ENCODE measurements at places on chromosomes 1 and 21.

GRCh38 chr1:11339346-11340232, 66.6 kb downstream of the UBIAD1 start:
- no peak for DNase-seq

DNA sequence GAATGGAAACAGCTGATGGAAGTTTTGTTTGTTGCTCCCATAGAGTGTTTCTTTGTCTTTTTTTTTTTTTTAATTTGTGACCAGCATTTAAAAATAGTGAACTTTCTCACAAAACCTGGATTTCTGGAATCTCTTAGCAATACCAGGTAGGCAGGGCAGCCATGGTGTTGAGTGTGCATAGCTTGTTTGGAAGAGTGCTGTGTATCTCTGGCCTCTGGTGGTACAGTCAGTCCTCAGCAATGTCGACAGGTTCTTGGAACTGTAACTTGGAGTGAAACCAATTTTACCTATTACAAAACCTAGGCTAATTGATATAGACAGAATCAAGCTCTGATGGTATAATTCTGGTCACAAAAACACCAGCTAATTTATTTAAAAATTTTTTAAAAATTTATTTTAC, 6.7 kb downstream of the AADACL3 start:
- no peak for DNase-seq

DNA sequence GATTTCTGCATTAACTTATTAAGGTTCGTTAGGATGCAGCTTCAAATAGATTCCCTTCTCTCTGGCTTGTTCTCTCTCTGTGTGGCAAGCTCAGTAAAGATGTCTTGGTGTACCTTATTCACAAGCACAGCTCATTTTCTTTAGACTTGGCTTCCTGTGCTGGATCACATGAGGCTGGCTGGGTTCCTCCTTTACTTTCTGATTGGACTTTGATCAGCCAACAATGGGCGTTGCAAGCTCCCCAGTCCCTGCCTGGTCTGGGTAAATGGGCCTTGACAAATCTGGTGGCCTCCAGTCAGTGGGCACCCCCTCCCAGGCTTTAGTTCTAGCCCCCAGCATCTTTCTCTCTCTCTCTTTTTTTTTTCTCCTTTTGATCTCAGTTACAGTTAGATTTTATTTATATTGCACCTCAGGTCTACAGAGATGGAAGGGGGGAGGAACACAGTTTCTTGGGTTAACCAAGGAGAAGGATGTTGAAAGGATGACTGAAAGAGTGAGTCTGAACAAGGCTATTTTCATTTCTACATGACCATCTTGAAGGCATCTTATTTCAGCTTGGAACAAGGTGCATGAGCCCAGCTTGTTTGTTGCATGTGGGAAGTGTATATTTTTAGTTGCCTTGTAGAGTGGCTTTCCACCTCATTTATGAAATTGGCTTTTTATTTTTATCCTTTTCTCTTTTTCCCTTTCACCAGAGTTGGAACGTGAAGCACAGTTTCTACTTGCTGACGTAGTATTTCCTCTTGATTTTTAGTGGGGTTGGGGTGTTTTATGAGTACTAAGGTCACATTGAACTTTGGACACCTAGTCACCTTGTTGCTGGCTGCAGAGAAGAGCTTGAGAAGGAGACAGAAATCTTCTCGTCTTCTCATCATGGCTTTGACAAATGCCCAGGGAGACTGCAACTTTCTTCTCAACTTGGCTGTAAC, 77.1 kb downstream of the PBX1 start:
- DNase-seq: no peak

DNA sequence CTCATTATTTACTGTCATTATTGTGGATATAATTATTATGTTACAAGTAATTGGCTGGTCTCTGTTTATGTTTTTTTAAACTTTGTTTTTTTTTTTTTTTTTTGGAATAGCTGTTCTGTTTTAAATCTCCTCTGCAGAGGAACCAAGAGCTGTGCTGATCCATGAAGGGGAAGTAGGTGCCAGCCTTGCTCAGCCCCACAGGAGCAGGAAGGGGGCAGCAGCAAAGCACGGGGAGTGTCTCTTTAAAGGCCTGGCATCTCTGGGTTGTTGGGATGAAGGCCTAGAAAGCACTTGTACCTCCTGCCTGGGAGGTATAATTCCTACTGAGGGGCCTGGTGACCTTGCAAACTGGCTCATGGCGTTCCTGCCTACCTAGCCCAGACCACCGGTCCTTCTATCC, 2.5 kb upstream of the GRHL3 start:
- DNase-seq: no peak

GRCh38 chr1:183982172-183982963, 55.2 kb downstream of the COLGALT2 start:
- no peak for DNase-seq

GRCh38 chr1:40312238-40313205, 4.6 kb downstream of the COL9A2 start:
- DNase-seq: no peak

All from stimulated activated CD4-positive, alpha-beta T cell treated with anti-CD3 and anti-CD28 coated beads, Interleukin-12 subunit alpha, Interleukin-12 subunit beta, amount 100 ng/mL, for 48 hours (primary cell).